ENCODE measurements at places on chromosomes 3 and 15.

GRCh38 chr15:29526802-29527201, 257.2 kb upstream of the NSMCE3 start:
- no peak for DNase-seq

- DNase-seq: no peak
These were observed 54.8 kb upstream of the BCL6 start for GRCh38 chr3:187799942-187800641.

DNA sequence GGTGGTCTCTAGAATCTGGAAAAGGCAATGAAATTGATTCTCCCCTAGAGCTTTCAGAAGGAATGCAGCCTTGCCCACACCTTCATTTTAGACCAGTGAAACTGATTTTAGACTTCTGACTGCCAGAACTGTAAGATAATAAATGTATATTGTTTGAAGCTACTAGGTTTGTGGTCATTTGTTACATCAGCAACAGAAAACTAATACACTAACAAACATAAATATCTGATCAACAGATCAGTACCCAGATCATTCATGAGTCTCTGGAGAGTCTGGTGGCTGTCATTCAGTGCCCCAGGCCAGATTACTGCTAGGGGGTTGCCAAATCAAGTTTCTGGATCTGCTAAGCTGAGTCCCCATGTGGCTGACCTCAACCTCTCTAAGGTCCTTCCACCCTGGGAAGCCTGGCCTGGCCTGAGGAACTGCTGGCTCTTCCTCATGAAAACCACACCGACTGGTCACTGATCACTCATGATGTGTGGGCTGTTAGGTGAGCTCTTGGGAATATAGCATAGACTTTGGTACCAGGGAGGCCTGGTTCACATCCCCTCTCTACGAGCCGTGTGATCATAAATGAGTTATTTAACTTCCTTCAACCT, 11.1 kb upstream of the LACTB start:
- DNase-seq: no peak

DNA sequence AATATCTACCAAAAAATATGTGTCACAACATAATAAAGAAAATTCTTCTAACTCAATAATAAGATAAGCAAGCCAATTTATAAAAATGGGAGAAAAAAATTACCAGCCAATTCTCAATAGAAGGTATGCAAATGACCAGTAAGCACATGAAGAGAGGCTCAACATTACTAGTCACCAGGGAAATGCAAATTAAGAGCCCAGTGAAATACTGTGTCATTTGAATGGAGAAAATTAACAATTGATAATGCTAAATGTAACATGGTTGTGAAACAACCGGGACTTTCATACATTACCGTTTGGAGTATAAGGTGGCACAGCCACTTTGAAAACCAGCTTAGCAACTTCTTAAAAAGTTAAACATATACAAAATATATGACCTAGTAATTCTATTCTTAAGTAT, 460.7 kb downstream of the IGSF11 start:
- no peak for DNase-seq

DNA sequence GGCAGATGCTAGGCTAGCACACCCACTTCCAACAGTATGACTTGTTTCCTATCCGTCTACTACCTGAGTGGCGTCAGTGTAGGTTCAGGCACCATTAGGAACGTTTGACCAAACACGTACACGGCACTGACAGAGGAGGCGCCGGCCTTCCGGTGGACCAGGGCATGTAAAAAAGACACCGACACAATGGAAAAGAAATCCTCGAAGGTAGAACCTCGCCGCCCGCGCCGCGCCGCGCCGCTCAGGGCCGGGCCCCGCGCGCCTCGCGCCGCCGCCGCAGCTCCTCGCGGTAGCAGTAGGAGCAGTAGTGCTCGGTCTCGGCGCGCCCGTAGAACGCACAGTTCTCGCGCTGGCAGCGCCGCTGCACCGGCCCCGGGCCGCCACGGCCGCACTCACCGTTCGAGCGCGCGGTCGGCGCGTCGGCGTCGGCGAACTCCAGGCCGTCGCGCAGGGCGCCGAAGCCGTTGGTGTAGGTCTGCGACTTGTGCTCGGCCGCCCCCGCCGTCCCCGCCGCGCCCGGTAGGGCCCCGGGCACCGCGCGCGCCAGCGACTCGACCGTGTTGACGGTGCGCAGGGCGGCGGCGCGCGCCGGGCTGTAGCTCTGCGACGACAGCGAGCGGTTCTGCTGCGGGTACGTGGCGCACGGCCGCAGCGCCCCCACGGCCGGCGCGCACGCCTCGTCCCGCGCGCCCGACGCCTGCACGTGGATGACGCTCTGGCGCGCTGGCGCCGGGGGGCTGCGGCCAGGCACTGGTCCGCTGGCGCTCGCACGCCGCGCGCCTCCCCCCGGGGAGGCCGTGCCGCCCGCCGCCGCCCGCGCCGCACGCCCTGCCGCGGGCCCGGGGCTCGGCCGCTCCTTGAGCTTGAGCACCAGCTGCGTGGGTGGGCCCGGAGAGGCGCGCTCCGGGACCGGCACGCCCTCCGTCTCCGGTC, 156.7 kb downstream of the KLF13 start:
- DNase-seq: no peak

GRCh38 chr3:27643355-27643754, 78.8 kb downstream of the EOMES start:
- DNase-seq: no peak

DNA sequence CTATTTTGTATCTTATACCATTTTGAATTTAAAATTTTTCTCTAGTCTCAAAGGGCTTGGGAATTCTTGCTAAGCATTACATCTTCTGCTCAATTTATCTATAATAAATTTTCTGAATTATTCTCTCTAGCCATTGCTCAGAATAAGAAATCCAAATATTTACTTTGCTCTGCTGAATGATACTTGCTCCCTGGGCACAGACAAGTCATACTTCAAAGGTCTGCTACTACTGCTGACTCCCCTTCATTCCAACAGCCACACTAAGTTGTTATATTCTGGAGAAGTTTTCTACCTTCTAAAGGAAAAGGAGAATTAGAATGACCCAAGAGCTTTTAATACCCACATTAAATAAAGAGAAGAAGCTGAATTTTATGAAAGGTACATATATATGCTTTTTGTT, 460.3 kb upstream of the ZNF717 start:
- no peak for DNase-seq

DNA sequence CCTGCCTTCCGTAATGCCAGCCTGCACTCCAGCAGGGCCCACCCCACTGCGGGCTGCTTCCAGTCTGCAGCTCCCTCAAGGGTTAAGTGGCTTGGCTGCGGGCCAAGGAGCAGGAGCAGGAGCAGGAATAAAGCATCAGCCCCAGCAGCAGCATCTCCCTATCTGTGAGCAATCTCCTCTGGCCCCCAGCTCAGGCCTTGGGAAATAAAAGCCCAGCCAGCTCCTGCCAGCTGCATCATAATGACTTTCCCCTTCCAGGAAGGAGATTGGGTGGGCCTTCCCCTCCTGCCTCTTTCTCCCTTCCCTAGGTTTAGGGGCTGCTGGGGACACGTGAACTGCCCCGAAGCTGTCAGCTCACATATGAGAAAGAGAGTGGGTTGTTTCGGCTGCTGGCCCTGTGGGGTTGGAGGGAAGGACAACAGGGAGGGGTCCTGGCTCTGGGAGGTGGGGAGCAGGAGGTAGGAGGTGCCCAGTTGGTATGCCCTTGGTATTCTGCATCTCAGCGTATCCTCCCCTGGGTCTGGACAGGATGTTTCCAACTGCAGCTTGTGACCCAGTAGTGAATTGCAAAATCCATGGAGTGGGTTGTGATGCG, 34.6 kb upstream of the FGD5 start:
- DNase-seq: no peak

DNA sequence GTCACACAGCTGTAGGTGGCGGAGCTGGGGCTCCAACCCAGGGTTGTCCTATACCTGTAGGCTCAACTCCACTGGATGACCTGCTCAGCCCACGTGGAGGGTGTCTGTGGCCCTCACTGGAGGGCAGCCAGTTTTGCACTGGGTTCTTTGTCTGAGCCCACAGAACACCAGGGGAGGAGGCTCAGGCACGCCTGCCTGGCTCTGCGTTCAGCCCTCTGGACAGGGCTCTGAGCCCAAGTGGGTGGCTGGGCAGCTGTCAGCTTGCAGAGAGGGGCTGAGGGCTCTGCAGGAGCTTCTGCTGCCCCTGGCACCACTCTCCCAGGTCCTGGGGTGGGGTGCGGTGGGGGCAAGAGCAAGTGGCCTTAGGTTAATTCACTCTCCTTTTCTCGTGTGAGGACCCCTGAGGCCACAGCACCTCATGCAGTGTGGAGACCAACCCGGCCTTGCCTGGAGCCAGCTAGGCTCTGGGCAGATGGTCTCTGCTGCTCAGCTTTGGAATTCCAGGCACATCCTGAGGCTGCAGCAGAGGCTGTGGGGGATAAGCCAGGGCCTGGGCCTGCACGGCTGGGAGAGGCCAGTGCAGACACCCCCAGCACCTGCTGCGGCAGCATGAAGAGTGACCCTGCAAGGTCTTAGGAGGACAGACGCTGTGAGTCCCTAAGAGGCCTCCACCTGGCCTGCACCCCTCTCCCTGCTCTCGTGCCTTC, 23.5 kb downstream of the DUSP7 start:
- no peak for DNase-seq

DNA sequence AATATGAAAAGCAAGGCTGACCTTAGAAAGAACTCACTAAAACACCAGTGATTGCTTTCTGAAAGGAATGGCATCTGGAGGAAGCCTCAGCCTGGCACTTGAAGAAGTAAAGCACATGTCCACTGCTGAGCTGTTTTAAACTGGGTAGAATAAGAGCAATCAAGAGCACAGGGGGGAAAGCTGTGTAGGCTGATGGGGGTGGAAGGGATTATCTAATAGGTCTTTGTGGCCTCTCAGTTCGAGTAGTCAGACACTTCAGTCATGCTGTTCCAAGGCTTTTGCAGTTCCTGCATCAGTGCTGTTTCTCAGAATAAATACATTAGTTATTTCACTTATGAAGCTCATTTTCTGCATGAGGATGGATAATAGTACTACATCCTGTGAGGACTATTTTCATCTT, 22.6 kb downstream of the CCDC191 start:
- DNase-seq: no peak

DNA sequence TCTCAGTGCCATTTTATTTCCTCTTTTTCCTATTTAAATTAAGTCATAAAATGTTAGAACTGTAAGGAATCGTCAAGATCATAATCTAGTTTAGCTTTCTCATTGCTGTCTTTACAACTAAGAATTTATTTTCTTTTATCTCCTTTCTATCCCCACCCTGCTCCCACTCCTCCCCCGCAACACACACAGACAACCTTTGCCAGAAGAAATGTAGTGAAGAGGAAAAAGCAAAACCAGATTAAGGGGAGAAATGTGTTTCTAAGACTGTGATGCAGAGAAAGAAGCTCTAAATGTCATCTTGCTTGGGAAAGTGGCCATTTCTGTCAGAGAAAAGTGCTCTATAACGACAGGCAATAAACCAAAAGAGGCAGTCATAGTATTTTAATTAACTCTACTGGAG, 78.3 kb upstream of the MLF1 start:
- no peak for DNase-seq

DNA sequence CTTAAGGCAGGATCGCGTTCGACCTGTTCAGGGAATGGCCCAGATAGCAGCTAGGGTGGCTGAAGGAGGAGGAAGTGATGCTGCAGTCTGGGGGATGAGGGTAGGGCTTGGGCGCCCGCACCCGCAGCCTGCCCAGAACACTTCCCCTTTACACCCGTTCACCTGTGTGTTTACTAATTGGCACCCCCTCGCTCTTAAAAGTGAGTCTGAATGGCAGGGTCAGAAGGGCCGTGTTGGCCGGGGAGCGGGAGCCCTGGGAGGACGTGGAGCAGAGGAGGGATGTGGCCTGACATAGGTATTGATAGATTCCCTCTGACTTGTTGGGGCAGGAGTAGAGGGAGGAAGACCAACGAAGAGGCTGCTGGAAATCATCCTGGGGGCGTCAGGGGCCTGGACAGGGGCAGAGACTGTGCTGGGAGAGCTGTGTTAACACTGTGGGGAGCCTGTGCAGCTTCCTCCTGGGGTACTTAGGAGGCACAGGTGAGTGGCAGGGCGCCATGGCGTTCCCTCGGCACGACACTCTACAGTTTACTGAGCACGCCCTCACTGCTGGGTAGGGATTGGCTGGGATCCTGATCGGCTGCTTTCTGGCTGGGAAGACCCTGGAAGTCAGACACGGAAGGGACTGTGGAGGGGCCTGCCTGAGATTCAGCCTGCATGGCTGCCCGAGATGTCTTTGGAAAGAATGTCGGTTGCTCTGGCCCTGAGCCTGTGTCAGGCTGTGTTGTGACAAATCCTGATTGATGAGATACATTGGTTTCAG, 51.7 kb downstream of the SLC6A6 start:
- DNase-seq: no peak

GRCh38 chr3:64242435-64242834, 17.2 kb upstream of the PRICKLE2 start:
- DNase-seq: no peak

DNA sequence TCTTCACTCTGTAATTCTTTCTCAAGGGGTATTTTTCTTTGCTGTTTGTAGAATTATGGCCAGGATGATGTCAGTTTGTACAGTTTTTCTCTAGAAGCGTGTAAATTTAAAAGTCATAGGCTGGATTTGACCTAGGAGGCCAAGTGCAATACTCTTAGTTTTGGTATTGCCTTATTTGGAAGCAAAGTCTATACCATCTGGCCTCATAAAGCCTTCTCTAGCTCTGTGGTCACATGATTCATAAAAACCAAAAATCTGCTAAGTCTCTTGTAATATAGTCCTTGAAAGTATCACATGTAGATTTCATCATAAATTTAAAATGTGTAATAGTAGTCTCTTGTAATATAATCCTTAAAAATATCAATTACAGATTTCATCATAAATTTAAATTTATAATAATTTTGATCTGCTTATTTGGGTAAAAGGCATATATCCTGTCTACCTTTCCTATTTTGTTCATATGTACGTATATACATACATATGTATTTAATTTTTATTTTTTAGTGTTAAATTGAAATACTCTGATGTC, 25.6 kb downstream of the TEX9 start:
- DNase-seq: no peak

DNA sequence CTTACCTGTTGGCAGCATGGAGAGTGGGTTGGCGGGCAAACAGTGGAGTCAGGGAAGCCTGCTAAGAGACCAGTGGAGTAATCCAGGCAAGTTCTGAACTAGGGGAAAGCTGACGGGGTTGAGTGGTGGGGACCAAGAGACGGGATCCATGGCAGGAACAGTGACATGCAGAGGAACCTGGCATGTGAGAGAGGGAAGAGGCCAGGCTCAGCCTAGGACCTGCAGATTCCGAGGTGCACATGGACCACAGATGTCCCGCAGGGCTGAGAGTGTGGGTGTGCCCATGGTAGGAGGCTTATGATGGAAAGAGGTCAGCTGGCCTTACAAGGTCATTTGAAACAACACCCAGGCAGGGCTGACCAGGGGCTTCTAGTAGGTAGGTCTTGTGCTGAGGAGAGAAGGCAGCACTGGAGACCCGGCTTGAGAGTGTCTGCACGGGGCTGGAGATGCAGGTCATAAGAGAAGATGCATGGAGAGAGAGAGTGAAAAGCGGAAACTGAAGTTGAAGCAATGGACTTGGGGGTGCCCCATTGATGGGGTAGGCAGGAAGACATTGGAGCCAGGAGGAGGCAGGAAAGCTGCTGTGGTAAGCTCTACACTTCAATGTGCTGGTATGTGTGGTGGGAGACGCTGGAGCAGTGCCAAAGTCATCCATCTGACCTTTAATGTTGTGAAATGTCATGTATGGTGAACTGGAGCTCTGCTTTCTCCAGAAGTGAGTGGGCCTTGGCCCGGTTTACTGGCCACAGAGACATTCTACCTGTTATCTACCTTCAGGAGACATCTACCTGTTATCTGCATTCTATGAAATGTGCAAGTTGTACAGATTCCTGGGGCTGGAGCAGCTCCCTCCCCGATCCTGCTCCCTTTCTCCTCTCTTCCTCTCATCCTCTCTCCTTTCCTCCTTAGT, 4.6 kb downstream of the SPSB4 start:
- no peak for DNase-seq

GRCh38 chr3:180335050-180335449, 266.9 kb upstream of the TTC14 start:
- no peak for DNase-seq

- peak; percentile 52 for DNase-seq
These were observed 246.5 kb upstream of the GOLIM4 start for GRCh38 chr3:168341956-168342936.

Data from SK-N-MC (cell line).